ENCODE measurements at places on chromosomes 7 and 10. TPM values are rescaled to one million over a fixed set of nuclear protein-coding genes. Genes with fewer than 3 reads are reported as not detected.

GRCh38 chr10:113128450-113129070, 178.5 kb downstream of the TCF7L2 start:
- no peak for DNase-seq

DNA sequence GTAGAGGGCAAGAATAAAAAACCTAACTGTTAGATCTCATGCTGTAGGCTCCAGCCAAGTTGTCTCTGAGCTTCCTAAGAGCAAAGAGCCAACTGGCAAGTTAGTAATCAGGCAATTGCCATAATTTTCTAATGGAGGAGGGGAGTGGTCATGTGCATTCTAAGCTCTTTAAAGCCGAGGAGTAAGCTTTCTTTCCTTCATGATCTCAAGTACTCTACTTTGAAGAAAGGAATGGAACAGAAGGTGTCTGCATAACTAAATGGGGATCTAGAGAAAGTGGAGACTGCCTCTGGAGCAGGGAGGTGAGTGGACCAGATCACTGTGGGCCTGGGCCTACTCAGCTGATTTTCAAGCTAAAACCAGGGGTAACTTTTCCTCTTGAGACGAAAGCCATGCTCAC, 37.7 kb upstream of the TOMM7 start:
- DNase-seq: no peak

GRCh38 chr10:21944727-21945386, 58.7 kb downstream of the DNAJC1 start:
- no peak for DNase-seq

- DNase-seq: no peak
These were observed 39.5 kb downstream of the DIP2C start for GRCh38 chr10:649798-650440.

GRCh38 chr10:856416-857157, 74.9 kb downstream of the LARP4B start:
- DNase-seq: no peak

- no peak for DNase-seq
These were observed 6.6 kb upstream of the ZNF786 start for GRCh38 chr7:149097088-149097487.

- DNase-seq: peak; percentile 28
These were observed 88.7 kb downstream of the OSBPL3 start for GRCh38 chr7:24891311-24891735.

GRCh38 chr7:150842716-150843115, 9.6 kb upstream of the AOC1 start:
- no peak for DNase-seq

DNA sequence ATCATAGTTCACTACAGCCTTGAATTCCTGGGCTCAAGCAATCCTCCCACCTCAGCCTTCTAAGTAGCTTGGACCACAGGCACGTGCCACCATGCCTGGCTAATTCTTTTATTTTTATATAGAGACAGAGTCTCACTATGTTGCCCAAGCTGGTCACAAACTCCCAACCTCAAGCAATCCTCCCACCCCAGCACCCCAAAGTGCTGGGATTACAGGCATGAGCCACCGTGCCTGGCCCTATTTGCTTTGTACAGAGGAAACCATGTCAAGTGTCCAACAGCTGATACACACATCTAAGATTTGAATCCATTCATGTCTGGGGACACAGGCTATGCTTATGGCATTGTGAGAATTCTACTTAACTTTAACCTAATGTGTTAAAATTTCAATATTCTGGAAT, 29.9 kb upstream of the MPP7 start:
- DNase-seq: peak; percentile 45

DNA sequence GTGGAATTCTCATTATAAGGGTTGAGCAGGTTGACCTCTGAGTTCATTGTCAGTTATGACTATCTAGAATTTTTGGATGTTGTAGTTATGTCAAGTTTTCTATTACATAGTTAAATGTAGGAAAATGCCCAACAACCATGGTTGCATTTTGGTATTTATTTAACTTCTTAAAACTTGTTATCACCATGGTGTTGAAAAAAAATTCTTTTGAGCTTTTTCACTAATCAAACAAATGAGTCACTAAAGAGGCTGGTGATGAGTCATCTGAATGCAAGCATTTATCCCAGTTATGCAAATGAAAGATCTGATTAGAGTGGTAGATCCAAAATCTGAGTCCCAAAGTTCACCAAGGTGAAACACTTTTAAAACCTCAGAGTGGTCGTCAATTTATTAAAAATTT, 624.7 kb upstream of the IGFBP3 start:
- DNase-seq: no peak

GRCh38 chr7:18408461-18408860, 87.1 kb upstream of the HDAC9 start:
- no peak for DNase-seq

DNA sequence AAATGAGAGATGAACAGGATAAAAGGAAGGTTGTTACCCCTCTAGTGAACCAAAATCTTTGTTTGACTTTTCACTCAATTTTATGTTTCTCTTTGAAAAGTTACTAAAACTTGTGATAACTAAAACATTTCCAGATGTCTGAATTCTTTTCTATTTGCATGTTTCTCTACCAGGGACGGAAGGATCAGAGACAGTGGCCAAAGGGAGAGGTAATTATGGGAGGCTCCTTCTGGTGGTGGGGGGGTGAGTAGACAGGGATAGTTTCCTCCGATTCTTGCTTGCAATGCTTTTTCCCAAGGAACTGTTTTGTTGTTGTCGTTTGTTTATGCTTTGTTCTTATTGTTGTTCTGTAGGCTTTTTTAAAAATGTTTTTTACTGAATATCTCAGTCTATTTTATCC, 374.8 kb downstream of the INHBA start:
- no peak for DNase-seq

- DNase-seq: no peak
These were observed 421.2 kb downstream of the IPMK start for GRCh38 chr10:57846307-57847065.

DNA sequence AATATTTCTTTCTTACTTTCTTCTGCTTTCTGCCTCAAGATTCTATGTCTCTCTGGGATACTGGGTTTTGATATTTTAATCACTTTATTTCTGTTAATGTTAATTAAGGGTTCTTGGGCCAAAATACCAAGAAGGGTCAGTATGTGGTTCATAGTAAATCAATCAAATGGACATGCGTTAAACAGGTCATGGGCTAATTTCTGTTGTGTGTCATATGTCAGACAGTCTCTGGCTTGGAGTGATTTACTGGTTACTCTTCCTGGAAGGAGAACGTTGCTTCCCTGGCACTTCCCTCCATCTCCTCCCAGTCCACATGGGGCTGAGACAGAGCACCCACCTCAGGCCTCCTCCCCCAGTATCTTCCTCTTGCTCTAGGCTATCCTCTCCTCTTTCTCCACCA, 489.1 kb downstream of the SUGCT start:
- no peak for DNase-seq

GRCh38 chr7:54419209-54419608, 123.0 kb upstream of the VSTM2A start:
- no peak for DNase-seq

- DNase-seq: no peak
These were observed 27.2 kb upstream of the PLEKHA1 start for GRCh38 chr10:122347170-122347841.

DNA sequence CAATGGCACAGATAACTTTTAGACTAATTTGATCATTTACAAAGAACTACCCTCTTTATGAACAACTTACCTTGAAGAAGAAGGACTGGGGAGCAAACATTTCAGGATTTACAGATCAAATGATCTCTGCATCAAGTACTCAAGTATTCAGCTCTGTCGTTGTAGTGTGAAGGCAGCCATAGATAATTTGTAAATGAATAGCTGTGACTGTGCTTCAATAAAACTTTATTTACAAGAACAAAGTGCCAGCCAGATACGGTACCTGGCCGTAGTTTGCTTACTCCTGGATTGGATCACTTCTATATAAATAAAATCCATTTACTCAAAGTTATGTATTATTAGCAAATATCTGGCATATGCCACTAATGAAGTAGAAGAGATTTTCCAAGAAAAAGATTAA, 388.2 kb upstream of the SEMA3A start:
- DNase-seq: no peak

DNA sequence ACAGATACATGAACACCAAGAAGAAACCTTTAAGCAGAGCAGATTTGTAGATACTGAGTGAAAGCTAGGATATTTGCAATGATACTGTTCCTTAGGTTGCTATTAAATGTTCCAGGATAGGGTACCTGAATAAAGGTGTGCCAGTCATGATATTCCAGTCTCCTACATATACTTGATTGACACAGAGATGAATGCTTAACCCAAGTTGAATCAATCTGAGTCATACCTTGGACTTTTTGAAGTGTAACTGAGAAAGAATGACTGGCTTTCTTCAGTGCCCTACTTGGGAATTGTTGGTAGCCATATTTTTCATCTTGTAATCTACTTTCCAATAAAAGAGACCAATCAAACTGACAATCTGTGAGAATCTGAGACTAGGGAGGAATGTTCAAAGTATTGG, 805.7 kb upstream of the GHITM start:
- no peak for DNase-seq

- DNase-seq: peak; percentile 7
These were observed 844.3 kb downstream of the CNTNAP2 start for GRCh38 chr7:146960773-146961391.

- no peak for DNase-seq
These were observed 55.6 kb upstream of the MKLN1 start for GRCh38 chr7:131272086-131272485.

DNA sequence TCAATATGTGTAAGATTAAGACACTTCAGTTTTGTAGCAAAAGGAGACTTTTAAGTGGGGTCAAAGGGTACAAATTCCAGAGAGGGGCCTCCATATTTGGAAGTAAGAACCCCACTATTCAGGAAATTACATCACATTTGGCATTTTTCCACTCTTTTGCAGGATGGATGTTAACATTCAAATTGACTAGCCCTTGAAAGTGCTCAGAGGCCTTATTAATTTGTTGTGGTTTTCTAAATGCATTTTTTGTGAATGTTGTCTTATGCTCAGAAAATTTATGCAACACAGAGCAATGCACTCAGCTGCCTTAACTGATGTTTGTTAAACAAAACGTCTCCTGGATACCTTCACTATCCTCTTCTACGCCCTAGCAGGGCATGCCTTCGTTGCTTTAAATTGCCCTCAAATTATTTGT, 50.9 kb upstream of the PDLIM1 start:
- DNase-seq: no peak

- no peak for DNase-seq
These were observed 39.5 kb upstream of the CHST15 start for GRCh38 chr10:124132876-124133275.

DNA sequence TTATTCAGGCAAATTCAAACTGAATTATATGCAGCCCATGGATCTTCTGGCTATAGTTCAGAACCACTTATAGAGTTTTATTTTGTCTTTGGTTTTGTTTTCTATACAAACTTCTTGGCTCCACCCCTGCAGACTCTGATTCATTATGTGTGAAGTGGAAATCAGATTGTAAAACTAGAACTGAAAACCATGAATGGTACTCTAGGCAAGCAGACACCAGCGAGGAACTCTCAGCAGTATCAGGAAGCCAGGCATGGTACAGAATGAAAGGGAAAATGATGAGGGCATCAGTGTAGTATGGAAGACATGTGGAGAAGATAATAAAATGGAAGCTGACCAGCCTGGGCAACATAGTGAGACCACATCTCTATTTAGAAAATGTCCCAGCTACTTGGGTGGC, 1026.9 kb upstream of the C7orf33 start:
- DNase-seq: no peak

DNA sequence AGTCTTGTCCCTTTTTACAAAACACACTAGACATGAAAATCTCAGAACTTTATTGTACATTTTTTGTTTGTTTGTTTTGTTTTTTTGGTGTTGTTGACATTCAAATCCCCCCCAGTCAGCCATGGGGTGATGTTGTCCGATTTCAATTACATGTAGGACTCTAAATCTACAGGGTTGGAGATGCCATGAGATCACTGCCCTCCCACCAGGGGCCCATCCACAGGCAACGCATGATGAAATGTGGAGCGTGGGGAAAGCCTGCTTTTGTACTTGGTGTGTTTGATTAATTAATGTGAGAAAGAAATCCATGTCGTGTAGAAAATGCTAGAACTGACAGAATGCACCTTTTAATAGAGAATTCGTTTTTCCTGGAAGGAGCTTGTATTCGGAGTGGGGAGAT, 93.2 kb downstream of the ZNF22 start:
- no peak for DNase-seq

- no peak for DNase-seq
These were observed 188.4 kb downstream of the DGKI start for GRCh38 chr7:137658190-137658900.

GRCh38 chr10:60789340-60789739, 11.1 kb downstream of the CDK1 start:
- DNase-seq: no peak

- DNase-seq: no peak
These were observed 182.4 kb downstream of the PLXNA4 start for GRCh38 chr7:132393789-132394261.

GRCh38 chr10:24992512-24993133, 23.3 kb downstream of the ENKUR start:
- no peak for DNase-seq

SLC35G1 gene
- total RNA-seq: 9.1 TPM

USP54 gene
- 29.9 TPM for total RNA-seq

ACBD7 gene
- 8.9 TPM for total RNA-seq

ITIH5 gene
- 0.66 TPM for total RNA-seq

INMT gene
- total RNA-seq: 0.08 TPM

CRPPA gene
- 9.3 TPM for total RNA-seq

STRA8 gene
- not detected for total RNA-seq

IQUB gene
- 0.05 TPM for total RNA-seq

DUS4L gene
- 16.0 TPM for total RNA-seq

OPN4 gene
- not detected for total RNA-seq

CALN1 gene
- total RNA-seq: not detected

MYL10 gene
- total RNA-seq: 4.1 TPM
